Stimulated activated CD4-positive, alpha-beta T cell treated with anti-CD3 and anti-CD28 coated beads, Interleukin-1b, Interleukin-23, amount 100 ng/mL, for 24 hours (primary cell): ENCODE measurements at places on chromosomes 2 and 18.

DNA sequence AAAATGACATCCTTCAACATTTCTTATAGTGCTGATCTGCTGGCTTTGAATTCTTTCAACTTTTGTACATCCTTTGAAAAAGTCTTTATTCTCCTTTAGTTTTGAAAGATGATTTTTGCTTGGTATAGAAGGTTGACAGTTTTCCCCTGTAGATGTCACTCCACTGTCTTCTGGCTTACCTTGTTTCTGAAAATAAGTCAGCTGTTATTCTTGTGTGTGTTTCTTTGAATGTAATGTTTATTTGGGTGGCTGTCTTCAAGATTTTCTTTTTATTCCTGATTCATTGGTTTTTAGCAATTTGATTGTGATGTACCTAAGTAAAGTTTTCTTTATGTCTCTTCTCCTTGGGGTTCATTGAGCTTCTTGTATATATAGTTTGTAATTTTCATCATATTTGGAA lies 47.6 kb downstream of the ACTR3 start:
- no peak for DNase-seq

DNA sequence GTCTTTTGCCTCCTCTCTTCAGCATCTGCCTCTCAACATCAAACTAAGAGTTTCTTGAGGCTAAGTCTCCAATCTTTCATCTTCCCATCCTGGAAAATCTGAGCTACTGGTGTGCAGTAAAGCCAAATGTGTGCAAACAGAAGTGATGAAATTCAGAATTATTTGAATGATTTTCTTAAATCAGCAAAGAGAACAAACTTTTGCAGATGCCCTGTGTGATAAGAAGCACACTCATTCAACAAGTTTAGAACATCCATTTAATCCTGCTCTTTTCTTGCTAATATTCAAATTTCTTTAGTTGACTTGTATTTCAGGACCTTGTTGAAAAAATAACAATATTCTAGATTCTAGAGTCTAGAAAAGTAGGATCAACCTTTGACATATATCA lies 1374.9 kb upstream of the CELF4 start:
- no peak for DNase-seq

DNA sequence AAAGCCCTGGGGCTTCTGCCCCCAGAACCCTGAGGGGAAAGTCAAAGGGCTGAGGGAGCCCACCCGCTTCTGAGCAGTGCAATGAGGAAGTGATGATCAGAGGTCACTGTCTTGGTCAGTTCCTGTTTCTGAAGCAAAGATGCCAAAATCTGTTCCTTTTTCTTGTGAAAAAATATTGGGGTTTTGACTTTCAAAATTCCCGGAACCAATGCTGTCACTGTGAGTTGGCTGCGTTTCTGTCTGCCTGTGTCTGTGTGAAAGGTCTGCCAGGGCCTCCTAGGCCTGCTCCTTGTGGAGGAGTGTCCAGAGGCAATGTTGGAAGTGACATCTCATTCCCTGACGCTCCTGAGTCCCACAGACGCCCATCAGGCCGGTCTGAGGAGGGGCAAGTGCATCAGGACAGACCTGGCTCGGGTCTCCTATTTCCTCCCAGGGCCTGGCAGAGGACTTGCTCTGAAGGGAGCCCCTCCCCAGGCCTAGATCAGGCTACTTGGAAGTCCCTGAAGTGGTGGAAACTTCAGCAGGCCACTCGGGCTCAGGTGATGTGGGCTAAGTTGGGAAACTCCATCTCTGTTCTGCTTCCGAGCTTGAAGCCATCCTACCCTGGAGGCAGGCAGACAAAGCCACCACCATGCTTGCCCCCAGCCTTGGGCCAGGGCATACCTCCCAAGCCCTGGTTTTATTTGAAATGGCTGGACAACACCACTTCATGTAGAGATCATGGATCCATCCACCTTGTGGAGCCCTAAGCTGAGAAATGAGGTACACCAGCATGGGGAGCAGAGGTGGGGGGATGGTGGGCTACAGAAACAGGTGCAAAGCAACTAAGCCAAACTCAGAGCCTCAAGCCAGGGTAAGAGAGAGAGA lies 51.0 kb downstream of the PKDCC start:
- DNase-seq, result no peak

GRCh38 chr2:205477016-205477705 lies 205.1 kb upstream of the NRP2 start:
- no peak for DNase-seq

GRCh38 chr2:48711343-48711742 lies 44.2 kb downstream of the LHCGR start:
- DNase-seq, result no peak

DNA sequence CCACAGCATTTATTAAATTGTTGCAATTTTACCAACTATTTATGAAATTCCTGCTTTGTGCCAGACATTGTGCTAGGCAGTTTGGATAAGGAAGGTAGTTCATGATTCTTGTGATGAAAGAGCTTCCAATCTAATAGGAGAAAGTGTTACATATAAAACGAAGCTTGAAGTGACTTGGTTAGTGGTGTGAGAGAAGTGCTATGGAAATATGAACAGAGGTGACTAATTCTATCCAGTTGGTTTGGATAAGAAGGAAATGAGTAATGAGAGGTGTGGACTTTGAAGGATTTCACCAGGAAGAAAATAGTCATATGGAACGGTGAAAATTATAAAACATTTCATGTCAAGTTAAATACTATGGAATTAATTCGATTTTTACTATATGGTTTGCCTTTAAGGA lies 48.6 kb downstream of the EML6 start:
- DNase-seq, result no peak

DNA sequence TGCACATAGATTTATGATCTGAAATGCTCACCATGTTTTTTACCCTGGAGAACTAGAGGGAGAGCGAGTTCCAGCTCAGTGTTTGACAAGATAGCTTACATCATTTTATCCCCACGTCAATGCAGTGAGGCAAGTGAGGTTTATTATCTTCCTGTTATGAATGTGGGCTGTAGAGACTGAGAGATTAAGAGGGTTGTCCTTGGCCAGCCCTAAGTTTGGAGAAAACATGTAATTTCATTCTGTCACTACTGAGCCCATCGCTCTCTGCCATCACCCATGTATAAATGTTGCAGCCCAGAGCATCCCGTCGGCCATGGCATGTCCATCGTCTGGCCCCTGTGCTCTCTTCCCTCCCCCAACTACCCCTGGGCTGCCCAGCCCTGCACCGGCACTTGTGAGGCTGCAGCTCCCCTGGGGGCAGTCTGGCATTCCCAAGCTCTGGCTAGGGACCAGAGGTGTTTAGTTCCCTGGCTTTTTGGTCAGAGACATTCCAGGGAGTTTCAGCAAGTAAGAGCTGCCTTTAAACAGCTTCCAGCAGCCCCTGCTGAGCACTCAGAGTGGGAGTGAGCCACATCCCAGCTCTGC lies 136.7 kb downstream of the ANTXR1 start:
- no peak for DNase-seq

DNA sequence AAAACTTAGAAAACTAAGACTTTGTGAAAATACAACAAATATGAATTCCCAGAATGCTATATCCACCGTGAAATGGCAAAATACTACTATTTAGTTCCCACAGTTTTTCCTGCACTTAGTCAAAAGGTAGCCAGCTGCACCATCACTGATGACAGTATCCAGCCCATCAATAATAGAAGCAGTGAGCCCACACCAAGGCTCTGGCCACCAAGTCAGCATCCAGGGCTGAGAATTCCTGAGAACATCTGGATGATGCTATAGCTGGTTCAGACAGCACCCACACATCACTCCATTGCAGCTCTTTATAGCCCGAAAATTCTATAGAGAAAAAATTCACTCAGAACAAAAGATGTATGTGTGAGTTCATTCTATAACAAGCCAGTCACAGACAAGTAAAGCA lies 159.1 kb upstream of the SPATS2L start:
- DNase-seq, result no peak
